Foreskin keratinocyte (primary cell): ENCODE measurements at places on chromosomes 11 and 22.

- DNase-seq: no peak
Observed at GRCh38 chr22:33687464-33687863, 232.8 kb downstream of the LARGE1 start.

DNA sequence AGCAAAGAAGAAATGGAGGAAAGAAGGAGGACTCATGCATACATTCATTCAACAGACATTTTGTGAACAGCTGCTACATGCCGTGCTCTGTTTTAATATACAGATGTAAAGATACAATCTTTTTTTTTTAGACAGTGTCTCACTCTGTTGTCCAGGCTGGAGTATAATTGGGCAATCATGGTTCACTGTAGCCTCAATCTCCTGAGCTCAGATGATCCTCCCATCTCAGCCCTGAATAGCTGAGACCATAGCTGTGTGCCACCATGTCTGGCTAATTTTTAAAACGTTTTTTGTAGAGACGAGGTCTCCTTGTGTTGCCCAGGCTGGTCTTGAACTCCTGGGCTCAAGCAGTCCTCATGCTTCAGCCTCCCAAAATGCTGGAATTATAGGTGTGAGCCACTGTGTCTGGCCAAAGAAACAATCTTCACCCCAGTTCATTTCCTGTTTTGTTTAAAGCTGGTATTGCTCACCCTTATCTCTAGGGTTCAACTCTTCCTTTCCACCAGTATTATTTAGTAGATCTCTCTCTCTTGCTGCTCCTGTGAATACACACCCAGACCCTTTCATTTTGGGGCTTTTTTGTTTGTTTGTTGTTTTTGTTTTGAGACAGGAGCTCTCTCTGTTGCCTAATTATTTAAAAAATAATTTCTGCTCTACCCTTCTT, 69.8 kb downstream of the RNF169 start:
- no peak for DNase-seq

DNA sequence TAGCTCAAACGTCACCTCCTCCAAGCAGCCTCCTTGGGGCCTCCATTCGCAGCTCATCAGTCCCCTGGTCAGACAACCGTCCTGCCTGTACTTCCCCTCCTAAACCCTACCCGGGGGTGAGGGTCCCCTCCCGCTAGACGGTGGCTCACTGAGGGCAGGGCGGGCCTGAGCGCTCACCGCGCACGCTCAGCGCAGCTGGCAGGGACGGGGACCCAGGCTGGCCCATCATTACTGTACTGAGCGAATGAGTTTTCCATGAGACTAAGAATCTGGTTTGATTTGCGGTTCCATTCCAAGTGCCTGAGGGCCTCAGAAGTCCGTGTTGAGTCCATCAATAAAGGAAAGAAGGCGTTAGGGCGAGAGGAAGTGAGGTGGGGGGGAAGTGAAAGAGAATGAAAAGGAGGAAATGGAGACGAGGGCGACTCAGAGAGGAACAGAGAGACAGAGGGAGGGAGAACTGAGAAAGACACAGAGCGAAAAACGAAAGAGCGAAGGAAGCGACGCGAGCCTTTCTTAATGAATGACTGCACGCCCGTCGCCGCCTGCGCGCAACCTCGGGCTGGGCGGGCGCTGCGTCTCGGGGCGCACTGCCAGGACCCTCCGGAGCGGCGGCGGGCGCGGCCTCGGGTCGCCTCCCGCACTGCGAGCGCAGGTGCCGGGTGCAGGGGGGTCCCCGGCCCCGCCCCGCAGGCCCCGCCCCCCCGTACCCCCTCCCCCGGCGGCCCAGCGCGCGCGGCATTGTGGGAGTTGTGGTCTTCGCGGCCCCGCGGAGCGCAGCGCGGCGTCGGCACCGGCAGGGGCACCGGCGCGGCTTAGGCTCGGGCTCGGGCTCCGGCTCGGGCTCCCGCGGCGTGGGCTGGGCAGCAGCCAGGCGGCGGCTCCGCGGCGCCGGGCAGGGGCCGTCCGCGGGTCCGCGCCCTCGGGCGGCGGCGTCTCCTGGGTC, at the start of gene ASPHD2:
Gene ASPHD2 (plus strand): TSS at position 746 of the 943 bp plus-strand sequence. CDS start 4,356 bp downstream, outside the sequence.
- peak; percentile 39 for DNase-seq

- DNase-seq: no peak
Observed at GRCh38 chr11:43576320-43576802, 104.2 kb upstream of the HSD17B12 start.
